ENCODE measurements at places on chromosomes 2 and 18.

DNA sequence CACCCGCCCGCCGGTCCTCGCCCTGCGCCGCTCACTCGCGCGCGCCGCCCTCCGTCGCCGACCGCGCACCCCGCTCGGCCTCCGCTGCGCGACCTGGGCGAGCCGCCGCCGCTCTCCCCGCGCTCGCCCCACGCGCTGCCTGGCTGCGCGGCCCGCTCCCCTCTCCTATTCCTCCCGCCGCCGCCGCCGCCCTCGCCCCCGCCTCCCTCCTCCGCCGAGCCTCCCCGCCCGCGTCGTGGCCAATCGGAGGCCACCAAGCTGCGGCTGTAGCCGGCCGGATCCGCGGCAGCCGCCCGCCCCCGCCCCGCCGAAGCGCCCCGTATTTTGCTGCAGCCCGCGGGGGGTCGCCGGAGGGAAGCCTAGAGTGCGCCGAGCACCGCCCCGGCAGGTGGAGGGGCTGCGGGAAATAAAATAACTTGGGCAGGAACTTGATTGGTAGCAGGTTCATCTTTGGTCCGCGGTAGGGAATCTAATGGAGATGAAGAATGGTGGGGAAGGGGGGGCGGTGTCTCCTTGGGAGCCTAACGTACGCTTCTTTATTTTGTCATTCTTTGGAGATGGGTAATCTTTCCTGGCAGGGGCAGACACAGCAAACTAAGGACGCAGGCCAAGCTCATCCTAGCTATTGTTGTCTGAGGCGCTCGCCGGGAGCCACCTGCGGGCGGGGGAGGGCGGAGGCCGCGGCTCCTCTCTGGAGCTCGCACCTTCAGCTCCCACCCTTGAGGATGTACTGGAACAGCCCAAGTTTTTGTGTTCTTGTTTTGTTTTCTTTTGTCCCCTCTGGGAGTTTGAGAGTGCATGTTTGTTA, 1.1 kb upstream of the CDH2 start:
- DNase-seq: no peak

DNA sequence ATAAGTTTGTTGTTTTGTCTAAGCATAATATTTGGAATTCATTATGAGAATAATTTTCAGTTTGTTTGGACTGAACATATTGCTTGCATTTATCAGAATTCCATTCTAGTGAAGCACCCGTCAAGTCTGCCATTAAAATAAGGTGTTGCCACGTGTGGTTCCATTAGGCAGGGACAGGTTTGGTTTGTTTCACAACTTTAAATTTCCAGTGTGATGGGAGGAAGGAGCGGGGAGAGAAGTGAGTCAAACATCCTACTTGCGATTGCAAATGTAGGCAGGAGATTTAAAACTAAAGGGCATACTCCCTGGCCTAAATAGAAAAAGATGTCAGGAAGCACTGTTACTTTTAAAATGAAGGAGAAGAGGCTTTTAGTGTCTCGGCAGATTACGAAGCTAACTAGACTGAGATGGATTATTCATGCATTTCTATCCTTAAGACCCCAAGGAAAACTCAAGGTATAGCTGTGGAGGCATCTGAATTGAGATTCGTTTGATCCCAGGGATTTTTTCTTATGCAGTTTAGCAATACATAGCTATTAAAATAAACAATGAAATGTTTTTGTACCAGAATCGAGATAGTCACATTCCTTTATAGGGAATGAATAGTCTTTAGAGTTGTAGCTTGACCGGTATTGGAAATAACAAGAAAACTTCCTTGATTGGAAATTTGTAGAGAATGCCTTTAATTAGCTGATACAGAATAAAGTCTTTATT, 19.8 kb downstream of the GRHL1 start:
- DNase-seq: no peak

DNA sequence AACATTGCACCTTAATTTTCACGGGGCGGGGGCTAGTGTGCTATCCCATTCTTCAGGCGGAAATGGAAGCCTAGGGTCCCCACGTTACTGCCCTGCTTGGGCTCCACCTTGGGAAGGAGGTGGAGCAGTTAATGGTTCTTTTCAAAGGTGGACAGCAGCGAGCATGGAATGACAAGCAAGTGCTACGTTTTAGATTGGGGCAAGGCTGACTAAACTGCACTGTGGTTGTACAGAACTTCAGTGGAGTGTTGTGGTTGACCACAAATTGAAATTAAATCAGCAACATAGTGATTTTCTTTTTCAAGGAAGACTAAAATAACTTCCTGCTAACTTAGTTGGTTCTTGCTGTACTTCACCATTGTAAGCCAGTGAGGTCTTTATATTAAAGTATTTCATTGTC, 47.0 kb downstream of the CHRNA1 start:
- no peak for DNase-seq

DNA sequence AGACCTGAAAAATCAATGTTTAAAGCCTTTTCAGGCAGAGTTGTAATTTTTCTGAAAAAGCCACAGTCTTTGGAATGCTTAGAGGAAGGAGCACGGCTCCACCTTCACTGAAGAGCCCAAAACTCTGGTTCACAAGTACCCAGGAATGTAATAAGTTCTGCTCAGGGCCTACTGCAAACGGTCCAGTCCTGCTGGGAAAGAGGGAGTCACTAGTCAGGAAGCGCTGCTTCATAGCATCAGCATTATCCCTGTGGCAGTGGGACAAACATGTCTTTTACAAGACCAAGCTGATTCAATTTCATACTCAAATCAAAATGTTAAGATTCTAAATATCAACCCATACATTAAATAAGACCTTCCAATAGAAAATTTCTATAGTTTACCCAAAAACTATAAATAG, 152.9 kb upstream of the PGAP1 start:
- DNase-seq: no peak

DNA sequence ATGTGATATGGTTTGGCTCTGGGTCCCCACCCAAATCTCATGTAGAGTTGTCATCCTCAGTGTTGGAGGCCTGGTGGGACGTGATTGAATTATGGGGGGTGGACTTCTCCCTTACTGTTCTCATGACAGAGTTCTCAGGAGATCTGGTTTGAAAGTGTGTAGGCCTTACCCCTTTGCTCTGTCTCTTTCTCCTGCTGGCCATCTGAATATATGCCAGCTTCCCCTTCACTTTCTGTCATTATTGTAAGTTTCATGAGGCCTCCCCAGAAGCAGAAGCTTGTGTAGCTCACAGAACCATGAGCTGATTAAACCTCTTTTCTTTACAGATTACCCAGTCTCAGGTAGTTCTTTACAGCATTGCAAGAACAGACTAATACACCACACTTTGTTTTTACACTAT, 222.3 kb downstream of the DOK6 start:
- no peak for DNase-seq

DNA sequence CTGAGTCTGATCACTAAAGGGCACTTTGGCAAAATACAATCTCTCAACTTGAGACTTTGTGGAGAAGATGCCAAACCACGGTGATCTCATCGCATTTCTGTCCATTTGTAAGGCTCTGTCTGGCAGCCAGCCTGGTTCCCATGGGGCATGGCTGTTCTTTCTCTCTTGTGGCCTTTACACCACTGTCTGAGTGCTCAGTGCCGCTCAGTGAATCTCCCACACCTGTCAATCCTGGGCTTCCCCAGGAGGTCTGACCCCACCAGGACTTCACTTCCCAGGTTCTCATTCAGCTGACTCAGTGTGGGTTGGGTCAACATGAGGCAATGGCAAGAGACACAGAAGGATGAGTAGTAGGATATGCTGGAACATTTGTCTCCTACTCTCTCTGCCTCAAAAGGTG, 96.8 kb upstream of the TRIB2 start:
- DNase-seq: no peak

DNA sequence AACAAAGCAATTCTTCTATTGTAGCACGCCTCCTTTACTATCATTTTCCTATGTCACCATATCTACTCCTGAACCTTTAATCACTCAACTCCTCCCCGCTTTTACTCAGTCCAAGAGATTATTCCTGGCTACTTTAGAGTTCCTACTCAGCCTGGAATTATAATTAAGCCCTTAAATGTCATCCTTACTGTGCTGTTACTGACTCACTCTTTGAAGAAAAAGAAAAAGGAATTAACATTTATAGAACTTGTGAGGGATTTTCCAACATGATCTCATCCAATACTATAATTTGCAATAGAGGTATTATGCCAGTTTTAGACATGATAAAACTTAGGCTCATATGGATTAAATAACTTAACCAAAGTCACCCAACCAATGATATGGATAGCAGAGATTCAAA, 61.7 kb downstream of the CCDC88A start:
- DNase-seq: no peak

GRCh38 chr2:30605197-30605596, 158.2 kb downstream of the LCLAT1 start:
- no peak for DNase-seq

DNA sequence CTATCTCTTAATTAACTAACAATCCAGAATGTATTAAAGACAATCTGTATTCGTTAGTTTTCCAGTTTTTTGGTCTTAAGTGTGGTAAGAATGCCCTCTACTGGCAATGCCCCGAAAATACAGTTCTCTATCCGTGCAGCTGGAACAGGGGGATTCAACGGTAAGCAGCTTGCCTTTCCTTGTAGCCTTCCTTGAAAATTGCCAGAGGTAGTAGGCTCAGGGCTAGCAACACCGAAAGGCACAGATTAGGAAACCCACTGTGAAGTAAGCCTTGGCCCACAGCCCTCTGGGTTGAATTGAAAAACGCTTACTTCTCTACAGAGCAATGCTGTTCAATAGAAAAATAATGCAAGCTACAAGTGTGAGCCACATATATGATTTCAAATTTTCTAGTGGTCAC, 17.1 kb upstream of the VPS4B start:
- DNase-seq: peak; percentile 72

DNA sequence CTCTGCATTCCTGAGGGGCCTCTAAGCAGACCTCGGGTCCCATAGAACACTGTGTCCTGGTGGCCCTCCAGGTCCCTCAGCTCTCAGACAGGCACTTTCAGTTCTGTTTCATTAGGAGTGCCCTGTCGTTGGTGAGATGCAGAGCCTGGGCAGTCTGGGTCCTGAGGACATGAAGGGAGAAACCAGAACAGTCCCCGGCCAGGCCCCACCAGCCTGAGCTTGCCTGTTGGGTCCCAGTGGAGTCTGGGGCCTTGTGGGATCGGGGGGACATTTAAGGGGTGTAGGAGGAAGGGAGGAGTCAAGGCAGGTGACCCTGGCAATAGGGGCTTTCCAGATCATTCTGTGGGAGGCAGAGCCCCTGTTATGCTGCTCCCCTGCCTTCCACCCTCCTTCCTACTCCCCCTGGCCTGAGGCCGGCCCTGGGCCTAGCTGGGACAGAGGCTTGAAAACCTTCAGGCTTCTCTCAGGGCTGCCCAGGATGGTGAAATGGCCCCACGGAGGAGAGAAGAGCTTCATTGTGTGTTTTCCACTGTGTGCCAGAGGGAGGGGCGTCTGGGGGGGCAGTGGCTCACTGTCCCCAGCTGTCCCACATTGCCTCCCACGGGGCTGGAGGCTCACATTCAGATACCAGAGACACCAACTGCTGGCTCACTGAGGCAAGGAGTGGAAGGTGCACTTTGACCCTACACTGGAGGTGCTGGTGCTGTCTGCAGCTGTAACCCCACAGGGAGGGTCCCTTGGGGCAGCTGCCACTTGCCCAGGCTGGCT, 26.6 kb upstream of the CATIP start:
- no peak for DNase-seq

- DNase-seq: no peak
Observed at GRCh38 chr18:61963705-61964104, 70.9 kb upstream of the RNF152 start.

DNA sequence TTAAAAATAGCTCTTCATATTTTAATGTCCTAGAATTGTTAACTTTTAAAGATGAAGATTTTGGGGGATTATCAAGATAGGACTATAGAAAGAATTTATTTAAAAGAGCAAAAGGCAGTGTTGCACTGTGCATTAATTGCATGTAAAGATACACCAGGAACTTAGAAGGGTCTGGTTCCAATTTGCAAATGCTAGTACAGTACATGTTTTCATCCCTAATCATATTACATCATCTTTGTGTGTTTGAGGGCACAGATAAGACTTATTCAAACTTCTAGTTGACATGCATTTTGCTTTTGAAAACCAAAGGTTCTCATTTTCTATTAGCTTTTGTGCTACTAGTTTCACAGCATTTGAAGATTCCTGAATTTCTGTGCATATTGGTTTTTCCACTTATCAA, 231.7 kb upstream of the LYPD1 start:
- DNase-seq: no peak

GRCh38 chr2:122179492-122180165, 424.2 kb downstream of the TSN start:
- no peak for DNase-seq

- peak; percentile 57 for DNase-seq
Observed at GRCh38 chr2:151946899-151947812, 118.9 kb upstream of the ARL5A start.

DNA sequence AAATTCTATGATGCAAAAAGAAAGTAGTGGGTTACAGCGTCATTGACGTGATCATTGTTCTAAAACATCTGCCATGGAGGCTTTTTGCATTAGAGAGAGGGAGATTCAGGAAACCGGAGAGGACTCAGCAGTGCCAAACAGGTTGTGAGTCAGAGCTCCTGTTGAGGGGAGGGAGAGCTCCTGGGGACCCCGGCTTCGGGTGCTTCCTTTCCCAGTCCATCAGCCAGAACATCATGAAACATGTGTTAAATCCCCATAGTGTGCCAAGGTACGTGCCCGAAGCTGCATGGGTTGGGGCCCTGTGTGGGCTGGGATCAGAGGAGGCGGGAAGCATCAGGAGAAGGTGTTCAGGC, 791 bp upstream of the CYRIA start:
- DNase-seq: no peak

GRCh38 chr18:51132256-51132935, 65.1 kb downstream of the MEX3C start:
- DNase-seq: no peak

DNA sequence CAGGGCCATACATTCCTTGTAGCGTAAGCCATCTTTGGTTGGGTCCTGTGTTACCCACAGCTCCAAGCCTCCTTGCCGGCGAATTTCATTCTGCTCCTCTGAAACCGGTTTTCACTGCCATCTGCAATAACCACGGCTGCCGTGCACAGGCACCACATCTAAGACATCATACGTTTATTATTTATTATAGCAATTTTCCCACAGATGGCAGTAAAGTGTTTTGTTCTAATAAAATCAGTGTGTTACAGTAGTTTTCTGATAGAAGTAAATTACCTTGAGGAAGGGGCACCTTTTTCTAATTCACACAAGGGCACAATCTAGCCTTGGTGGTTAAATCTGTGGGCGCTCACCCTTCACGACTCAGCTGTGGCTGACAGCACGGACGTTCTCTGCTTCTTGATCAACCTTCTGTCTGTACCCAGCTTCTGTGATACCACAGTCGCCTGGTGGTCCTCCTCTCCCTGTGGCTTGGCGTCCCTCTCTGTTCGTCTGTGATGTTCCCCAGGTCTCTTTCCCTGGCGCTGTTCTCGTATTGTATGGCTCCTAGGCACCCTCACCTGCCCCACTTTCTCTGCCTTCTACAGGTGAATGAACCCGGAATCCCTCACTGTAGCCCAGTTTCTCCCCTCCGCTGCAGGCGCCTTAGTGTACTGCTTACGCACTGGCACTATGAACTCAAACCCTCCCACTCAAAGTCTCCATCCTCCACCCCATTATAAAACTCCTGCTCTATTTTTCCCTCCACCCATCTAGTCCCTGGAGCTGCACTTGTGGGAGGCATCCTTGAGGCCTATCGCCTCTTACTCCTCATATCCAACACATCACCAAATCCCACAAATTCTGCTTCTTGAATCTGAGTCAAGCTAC, 236.8 kb downstream of the DYSF start:
- no peak for DNase-seq

Data from SK-MEL-5 (cell line).